ENCODE measurements at places on chromosomes 3 and 15.

GRCh38 chr15:71691458-71692417 lies 118.6 kb upstream of the NR2E3 start:
- DNase-seq, result no peak

GRCh38 chr15:35557544-35557943 lies 11.6 kb upstream of the DPH6 start:
- DNase-seq, result no peak

DNA sequence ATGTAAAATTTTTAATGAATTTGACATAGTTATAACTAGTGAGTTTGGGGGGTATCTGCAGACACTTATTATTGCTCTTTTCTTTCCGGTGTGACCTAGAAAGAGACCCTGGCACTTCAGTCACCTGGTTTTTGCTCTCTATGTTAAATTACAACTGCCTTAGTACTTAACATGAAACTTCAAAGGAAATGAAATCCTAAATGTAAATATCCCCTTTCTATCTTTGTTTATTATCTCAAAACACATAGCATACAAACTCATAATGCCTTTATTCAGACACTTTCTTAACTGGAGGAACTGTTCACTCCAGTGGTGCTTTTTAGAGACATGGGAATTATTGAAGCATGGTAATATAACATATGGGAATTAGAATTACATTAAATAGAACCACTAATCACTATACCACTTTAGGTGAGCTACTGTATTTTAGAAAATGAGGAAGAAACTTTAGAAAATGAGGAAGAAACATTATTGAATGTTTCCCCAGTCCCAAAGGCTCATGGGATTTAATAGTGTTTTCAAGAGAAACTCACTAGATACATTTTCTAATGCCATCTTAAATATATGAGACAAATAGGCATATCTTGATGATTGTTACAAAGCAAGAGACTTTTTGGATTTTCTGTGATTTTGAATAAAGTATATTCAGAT lies 119.5 kb upstream of the MLF1 start:
- DNase-seq, result no peak

DNA sequence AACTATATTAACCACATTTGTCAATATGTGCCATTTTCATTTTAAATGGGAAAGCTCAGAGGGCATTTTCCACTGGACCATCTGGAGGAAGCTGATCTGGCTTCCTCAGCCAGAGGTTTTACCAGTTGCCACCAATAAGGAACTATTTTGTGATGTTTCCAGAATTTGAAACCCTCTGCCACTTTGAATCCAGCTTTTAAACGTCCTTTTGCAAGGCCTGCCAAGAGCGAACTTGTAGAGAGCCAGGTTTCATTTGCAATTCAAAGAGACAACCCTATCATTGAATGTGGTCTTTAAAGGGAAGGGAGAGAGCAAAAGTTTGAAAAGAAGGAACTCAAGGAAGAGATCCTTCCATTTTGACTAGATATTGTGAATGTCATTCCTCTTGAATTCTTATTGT lies 123.3 kb upstream of the CHL1 start:
- no peak for DNase-seq

GRCh38 chr3:58117561-58118181 lies 93.1 kb downstream of the DNASE1L3 start:
- DNase-seq, result no peak

DNA sequence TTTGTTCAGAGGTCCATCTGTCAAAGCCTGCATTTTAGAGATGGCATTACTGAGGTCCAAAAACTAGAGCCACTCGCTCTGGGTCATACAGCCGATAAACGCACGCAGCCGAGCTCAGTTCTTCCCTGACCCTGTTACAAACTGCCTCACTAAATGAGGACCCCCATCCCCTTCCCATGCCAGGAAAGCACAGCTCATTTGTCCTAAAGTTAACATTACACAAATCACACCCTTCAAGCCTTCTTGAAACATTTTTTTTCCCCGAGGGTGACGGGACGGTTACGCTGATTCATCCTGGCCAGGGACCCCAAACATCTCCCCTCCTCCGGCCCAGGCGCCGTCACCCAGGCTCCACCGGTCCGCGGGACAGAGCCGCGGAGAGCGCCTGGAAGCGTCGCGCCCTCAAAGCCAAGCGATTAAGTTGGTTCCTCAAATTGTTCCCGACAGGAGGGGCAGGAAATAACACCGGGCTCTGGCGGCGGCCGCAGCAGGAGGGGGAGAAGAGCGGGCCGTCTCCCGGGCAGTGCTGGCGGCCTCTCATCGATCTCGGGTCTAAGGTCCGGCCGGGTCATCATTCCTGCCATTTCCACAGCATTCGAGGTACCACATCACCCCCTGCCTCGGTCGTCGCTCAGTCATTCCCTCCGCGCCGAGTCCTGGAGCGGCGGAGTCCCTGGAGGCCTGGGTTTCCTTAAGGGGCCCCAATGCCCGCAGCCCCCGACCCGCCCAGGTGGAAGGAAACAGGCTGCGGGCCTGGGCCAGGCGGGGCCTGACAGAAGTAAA lies 619 bp upstream of the CMTM8 start:
- no peak for DNase-seq

- no peak for DNase-seq
These were observed 657.3 kb upstream of the TGFBR2 start for GRCh38 chr3:29949131-29949530.

- DNase-seq, result no peak
These were observed 226.8 kb downstream of the MAGI1 start for GRCh38 chr3:65811892-65812291.
